ENCODE measurements at places on chromosomes 12 and 14.

GRCh38 chr12:92164712-92165111 is 19.1 kb upstream of the BTG1 start:
- no peak for DNase-seq

DNA sequence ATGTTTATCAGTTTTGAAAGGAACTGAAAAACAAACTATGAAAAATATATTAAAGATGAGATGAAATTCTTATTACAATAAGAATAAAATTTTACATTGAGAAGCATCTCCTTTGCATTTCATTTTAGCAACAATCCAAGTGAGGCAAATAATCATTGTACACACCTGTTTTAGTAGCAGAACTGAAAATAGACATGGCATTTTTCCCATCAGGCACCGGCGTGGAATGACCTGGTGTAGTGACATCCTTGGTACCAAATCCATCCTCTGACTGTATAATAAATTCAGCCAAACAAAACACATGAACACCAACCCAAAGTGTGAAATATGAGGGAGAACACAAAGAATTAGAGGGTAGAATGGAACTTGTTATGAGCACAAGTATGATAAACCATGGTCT is 271.4 kb downstream of the MED13L start:
- no peak for DNase-seq

DNA sequence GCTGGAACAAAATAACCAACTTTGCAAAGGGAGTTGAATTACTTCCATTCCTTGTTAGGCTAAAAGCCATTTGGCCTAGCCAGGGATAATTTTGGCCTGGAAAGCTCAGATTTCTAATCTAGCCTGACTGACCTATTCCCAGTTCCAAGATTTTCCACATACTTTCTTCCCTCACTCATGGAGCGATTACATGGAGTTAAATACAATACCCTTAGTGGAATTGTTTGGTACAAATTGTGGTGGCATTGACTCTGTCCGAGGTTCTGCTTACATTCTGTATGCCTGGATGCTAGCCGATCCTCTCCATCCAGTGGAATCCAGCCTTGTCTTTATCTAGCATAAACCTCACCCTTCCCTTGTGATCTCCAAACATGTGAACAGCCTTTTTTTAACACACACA is 965.1 kb downstream of the DIO2 start:
- no peak for DNase-seq

GRCh38 chr12:48789858-48790326 is 1.0 kb upstream of the ADCY6 start:
- DNase-seq = no peak

DNA sequence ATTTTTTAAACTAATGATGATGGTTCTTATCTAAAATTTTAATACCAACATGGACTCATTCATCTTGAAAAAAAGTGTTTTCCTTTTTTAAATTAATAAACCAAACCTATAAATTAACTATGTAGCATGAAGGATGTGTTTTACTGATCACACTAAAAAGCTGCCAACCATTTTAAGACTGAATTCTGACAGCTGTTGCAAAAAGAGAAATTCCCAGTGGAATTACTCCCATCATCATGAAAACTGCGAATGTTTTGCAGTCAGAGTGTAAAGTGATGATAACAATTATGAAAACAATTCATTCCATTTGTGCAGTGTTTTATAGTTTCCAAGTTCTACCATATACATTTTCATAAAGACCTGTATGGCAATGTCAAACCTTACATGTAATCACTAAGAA is 232.8 kb downstream of the SLC2A13 start:
- DNase-seq = no peak

- no peak for DNase-seq
These were observed 55.8 kb downstream of the BCL2L14 start for GRCh38 chr12:12126551-12126950.

DNA sequence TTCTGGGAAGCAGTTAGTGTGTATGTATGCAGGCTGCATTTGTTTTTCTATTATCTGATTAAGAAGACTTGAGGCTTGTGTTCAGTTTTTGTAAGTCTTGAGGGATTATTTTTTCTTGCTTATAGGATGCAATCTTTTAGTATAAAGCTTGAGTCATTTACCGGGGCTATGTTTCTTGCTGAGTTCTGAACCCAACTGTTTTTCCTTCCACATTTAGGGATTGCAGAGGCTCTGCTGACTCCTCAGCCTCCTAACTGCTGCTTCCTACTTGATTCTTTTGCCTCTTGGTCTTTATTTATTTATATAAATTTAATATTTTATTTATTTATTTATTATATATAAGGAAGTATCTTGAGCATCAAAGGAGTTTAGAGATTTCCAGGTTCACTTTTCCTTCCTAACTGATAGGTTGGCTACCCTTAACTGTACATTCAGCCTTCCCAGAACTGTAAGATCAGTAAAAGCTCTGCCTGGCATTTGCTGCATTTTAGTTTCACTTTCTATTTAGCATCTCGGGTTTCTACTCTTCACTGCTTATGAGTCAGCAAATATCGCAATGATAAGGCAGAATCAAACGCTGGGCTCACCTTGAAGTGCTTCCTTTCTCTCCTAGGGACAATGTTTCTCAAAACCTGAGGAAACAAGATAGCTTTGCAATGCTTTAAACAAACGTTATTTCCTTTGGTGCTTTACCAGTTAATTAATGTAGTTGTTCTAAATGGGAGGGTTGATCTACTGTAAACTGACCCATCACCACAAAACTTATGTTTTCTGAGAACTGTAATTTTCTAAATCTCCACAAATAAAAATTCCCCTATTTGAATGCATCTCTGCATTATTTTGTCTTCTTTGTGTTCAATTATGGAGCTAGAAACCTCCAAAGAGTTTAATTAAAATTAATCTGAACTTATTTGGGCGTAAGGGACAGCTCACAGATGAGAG is 1183.7 kb upstream of the TMEM132C start:
- peak; percentile 73 for DNase-seq

DNA sequence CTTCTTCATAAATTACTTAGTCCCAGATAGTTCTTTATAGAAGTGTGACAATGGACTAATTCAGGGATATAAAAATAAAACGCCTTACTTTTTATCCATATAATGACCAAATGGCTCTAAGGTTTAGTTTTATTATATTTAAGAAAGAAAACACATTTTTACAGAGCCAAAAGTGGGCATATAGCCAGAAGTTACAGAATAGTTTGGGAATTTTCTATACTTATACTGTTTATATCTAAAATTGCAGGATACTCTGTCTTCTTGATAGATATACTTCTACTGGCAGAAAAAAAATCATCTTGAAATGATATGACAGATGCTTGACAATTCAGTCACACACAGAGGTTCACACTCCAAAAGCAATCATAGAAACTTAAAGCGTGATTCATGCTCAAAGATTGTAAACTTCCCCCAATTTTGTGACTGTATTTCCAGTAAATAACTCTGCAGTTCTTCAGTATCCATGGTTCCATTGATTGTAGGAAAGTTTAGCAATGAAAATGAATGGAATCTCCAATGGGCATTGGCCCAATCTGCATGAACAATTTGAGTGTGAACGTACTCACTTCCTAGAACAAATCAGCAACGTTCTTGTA is 307.8 kb downstream of the NOVA1 start:
- DNase-seq = no peak

DNA sequence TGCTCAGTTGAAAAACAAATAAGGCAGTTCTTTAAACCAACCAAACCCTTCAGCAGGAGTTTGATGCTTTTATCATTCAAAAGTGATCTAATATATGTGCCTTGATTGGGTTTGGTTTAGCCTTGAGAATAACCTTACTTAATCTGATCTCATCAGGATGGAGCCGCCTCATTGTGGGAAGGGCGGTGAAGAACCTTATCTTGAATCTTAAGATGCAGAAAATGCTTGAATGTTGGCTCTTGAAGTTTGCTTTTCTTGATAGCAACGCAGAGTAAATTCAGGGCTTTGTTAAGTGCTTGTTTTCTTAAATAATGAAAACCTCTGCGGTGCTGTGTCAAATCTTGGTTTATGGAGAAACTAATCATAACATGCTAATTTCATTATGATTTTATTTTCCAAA is 138.2 kb downstream of the MON2 start:
- no peak for DNase-seq

GRCh38 chr12:130816097-130816496 is 23.0 kb downstream of the STX2 start:
- no peak for DNase-seq

GRCh38 chr12:86376052-86376451 is 119.9 kb upstream of the MGAT4C start:
- DNase-seq = no peak

GRCh38 chr14:72408020-72408419 is 475.8 kb downstream of the RGS6 start:
- DNase-seq = no peak

DNA sequence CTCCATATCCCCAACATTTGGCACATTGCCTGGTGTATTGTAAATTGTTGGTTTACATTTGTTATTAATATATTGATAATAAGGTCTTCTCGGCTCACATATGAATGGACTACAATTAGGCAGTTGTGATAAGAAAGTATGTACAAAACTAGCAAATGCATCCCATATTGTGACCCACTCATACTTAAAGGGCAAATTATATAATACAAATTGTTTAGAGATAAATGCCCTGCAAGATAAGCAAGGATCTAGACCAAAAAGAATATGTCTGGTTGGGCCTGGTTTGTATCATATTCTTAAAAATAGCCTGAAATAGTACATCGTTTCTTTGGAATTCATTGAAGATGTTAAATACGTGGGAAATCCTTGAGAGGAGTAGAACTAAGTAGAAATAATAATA is 151.3 kb downstream of the CNTN1 start:
- no peak for DNase-seq

- no peak for DNase-seq
These were observed 128.2 kb downstream of the GRIP1 start for GRCh38 chr12:66550626-66551025.

All from kidney epithelial cell (primary cell).